ENCODE measurements at places on chromosomes 7 and 10.

- DNase-seq: no peak
These were observed 159.3 kb downstream of the BMPER start for GRCh38 chr7:34064519-34065158.

DNA sequence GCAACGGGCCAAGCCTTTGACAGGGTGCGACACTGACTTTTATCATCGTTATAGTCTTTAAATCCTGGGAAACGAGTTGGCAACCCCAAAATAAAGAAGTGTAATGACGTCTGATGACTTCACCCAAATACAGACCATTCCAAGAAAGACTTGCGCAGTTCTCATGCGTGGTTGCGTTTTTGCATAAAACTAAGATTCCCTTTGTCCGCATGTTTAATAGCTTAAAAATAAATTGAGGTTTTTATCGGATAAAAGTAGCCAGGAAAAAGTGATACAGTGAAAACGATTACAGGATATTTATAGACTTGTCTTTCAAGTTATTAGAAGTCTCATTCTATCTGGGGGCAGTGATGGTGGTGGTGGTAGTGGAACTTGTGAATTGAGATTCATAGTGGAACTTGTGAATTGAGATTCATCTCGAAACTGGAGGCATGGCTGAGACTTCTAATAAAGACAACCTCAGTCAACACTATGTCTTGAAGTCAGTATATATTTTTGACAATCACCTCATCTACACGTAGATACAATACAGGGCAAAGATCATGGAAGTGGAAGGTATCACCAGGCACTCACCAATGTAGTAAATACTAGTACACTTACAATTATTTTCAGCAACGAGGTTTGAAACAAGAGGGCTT is 1.2 kb upstream of the NAMPT start:
- DNase-seq: no peak

GRCh38 chr7:156659961-156660360 is 19.4 kb downstream of the RNF32 start:
- DNase-seq: no peak

GRCh38 chr7:36019980-36020379 is 133.1 kb upstream of the EEPD1 start:
- no peak for DNase-seq

- DNase-seq: no peak
These were observed 2.5 kb downstream of the LBX1 start for GRCh38 chr10:101226491-101227428.

DNA sequence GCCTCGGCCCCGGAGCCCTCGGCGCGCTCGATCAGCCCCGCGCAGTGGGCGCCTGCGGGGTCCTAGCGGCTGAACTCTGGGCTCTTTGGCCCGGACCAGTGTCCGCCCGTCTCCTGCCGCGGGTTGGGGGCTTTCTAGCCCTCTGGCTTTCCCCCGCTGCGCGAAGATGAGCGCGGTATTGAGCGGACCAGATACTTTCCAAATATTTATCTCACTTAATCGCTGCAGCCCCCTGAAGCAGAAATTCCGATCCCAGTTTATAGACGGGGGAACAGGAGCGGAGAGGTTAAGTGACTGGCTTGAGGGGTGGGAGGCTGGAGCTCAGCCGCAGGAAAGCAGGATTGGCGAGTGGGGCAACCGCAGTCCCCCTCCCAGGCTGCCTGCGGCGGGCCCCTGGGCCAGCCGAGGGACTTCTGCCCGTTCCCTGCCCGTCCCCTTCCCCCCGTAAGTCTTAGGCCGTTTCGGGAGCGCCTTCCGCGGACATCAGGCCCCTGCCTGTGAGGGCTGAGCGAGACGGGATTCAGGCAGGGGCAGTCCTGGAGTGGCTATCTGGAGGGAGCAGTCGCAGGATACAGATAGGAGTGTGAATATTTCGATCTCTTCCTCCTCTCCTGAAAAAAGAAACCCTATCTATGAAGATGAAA is 565 bp downstream of the STRIP2 start:
- DNase-seq: peak; percentile 32
